Esophagus muscularis mucosa (tissue), 4 donors: ENCODE measurements at places on chromosomes 3 and 15.

DNA sequence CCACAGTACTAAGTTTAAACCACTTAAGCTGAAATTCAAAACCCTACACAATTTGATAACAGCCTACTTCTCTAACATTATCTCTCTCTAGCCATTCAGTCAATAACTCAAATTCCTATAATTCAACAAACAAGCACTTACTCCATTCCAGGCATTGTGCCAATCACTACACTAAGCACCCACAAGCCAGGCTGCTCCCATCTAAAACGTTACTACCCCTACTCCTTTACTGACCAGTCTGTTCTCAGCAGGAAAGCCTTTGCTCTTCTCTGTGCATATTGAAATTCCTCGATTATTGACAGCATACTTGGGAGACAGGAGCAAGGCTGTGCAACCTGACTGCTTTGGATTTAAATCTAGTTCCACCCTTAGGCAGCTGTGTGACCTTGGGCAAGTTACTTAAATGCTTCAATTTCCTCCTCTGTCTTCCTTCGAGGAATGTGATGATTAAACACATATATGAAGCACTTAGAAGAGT lies 177.2 kb upstream of the THBS1 start:
- peak; percentile 70 for DNase-seq

GRCh38 chr3:12287727-12288181 lies 1.1 kb upstream of the PPARG start:
- DNase-seq = no peak

GRCh38 chr3:128971421-128972100 lies 22.3 kb downstream of the CFAP92 start:
- DNase-seq = no peak

DNA sequence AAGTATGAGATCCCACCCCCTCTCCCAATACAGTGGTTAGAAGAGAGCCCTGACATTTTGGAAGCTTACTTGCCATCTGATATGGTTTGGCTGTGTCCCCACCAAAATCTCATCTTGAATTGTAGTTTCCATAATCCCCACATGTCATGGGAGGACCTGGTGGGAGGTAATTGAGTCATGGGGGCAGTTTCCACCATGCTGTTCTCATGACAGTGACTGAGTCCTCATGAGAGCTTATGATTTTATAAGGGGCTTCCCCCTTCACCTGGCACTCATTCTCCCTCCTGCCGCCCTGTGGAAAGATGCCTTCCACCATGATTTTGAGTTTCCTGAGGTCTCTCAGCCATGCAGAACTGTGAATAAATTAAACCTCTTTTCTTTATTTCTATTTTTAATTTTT lies 28.8 kb upstream of the HES1 start:
- DNase-seq = no peak

DNA sequence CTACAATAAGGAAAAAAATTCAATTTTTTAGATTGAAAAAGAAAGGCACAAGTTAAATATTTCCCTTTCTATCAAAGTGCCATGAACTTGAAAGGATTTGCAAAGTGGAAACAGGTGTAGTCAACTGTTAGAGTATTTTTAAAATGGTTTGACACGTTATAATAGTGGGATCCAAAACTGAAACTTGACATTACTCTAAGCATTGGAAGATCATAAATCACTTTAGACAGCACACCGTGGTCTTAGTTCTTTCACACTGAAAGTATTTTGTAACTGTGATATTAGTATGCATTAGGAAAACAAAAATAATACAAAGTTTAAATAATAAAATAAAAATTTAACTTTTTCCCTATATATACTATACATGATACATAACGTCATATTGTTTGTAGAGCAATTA lies 933.1 kb downstream of the EPHA3 start:
- DNase-seq = no peak

- no peak for DNase-seq
Observed at GRCh38 chr3:129045675-129046036, 14.9 kb upstream of the GP9 start.

- no peak for DNase-seq
Observed at GRCh38 chr15:83764201-83764838, 110.4 kb downstream of the ADAMTSL3 start.

DNA sequence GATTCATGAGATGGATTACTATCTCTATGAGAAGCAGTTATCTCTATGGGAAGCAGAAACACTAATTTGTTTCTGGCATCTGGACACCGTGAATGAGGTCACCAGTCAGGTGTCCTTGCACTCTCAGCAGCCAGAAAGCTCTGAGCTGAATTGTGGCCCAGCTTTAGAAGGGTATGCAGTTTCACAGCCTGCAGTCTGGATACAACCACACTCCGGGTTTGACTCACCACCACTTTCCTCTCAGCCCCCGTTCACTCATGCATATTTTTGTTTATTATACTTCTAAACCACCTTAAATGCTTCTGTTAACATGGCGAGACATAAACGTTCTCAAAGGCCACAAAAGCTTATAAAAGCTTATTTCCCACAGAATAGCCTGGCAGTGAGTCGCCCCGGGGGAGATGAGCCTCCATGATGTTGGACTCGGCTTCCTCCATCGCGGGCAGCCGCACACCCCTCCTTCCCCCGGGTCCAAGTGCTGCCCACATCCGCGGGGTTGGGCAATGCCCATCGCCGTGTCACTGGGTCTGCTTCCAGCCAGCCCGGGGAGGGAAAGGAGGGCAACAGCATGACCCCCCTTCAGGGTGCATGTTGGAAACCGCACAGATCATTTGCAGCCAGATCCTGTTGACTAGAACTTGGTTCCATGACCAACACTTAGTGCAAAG lies 16.8 kb upstream of the SLC41A3 start:
- peak; percentile 87 for DNase-seq

GRCh38 chr3:167887096-167887495 lies 151.6 kb downstream of the SERPINI1 start:
- no peak for DNase-seq

DNA sequence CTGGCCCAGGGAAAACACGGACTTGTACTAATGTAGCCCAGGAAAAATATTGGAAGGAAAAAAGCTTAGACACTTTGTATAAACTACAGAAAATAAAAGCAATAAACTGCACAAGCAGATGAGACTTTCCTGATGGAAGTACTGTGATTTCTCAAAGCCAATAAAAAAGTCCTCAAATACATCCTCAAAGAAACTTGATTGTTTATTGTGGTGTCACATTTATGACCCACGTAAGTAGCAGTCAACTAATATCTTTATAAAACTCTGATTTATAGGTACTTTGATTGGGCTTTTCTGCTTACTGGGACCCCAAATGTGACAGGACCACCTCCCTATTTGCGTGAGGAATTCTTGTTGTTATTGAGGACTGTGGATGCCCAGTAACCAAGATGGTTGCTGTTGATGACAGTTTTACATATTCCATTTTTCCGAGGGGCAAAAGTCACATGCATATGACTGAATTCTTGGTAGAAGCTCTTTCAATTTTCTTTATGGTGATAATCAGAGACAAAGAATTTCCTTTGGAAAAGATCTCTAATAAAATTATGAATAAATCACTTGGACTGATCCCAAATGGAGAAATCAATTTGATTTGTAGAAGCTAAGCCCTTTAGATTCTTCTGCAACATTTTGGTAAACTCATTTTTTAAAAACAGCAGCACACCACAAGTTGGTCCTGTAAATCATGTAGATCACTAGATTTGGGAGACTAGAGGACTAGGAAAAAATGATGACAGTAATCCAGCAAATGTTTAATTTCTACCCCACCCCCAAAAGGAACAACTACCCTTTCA lies 159.0 kb upstream of the TSC22D2 start:
- DNase-seq = no peak
